Right cardiac atrium (tissue), 5 donors: ENCODE measurements at places on chromosomes 4 and X. TPM values are rescaled to one million over a fixed set of nuclear protein-coding genes. Genes with fewer than 3 reads are reported as not detected.

The CLIC2 gene
- total RNA-seq = 17.4 TPM

The SPIN3 gene
- total RNA-seq = 6.5 TPM

The ADAD1 gene
- total RNA-seq = not detected

The MXRA5 gene
- total RNA-seq = 5.5 TPM

The SFRP2 gene
- 0.54 TPM for total RNA-seq

The XG gene
- total RNA-seq = 0.79 TPM

DNA sequence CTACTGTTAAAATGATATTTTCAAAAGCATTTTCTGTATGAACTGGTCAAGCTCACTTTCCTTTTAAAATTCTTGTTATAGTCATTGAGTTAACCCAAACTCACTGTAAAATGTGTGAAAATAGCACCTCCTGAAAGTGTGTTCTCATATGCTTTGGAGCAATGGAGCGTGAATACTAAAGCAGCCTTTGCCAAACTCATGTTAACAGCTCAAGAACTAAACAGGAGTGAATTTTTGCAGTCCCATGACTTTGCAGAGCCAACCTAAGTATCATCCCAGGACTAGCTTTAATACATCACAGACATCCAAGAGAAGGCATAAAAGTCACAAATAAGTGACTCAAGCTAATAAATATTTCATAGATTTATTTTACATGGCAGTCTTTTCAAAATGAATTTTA lies 2.3 kb downstream of the AMMECR1 start:
- no peak for DNase-seq

DNA sequence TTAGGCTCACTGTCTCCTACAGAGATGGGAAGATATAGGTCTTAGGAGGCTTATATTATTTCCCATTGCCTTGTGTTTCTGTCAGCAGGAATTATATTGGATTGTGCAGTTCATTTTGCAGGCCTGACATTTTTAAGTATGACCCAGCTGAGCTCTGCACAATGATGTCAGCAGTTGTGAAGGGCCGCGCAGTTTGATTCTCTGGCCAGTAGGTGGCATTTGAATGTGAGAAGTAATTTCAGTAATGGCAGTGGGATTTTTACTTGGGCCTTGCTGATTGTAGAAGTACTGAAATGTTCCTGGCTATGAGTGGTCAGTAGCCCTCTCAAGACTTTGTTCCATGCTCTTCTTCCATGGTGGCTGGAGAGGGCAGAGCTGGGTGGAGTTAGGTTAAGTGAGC lies 247.2 kb upstream of the MTMR8 start:
- no peak for DNase-seq

- DNase-seq = peak; percentile 94
Measured at GRCh38 chr4:121711263-121712000, 14.7 kb upstream of the ANXA5 start.

DNA sequence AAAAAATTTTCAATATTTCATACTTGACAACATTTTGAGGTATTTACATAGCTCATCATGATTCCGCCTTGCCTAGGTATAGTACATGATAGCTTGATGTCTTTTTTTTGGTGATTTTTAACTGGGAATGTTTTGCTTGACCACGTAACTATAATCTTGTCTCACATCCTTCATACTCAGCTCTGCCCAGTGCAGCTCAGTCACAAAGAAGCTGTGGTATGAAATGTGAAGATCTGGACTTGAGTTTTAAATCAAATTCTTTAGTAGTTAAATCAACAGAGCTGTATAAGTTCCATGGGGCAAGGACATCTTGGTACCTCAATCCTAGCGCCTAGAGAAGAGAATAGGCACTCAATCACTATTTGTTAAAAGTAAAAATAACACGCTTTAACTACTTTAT lies 276.3 kb upstream of the DKK2 start:
- no peak for DNase-seq

DNA sequence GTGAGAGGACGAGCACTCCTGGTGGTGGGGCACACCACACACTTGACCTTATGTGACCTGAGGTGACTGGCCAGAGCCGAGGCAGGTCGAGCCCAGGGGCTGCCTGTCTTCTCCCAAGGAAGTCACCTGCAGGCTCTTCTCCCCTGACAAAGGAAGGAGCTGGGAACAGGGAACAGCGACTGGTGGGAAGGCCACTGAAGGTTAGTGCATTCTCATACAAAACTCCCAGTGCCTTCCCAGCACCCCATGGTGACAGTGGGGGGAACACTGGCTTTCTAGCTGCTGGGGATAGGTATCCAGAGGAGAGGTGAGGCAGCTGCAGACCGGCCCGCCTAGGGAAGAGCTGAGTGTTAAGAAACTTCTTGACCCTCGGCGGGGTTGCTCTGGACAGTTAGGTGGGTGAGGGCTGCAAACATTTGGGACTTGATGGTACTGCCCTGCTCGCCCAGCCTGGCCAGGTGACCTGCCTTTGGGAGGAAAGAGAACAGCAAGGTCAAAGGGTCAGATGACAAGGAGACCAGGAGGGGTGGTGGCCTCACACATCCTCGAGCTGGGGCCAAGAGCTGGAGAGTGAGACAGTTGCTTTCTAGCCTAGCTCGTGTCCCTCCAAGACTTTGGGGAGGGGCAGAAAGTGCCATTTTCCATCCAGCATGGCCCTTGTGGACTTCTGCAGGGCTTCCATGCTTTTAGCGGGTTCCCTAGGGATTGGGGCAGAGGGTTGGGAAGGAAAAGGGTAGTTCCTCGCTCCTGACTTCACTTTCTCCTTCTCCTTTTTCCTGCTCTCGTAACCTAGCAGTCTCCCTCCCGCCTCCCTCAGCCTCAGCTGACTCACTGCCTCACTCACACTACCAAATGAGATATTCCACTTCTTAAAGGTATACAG lies 2.7 kb downstream of the NALF2 start:
- no peak for DNase-seq

GRCh38 chrX:119075270-119076025 lies 2.7 kb downstream of the CT47C1 start:
- DNase-seq = no peak
